CD4-positive, alpha-beta T cell treated with Interleukin-4 for 4 hours (primary cell): ENCODE measurements at places on chromosomes 16 and 17.

DNA sequence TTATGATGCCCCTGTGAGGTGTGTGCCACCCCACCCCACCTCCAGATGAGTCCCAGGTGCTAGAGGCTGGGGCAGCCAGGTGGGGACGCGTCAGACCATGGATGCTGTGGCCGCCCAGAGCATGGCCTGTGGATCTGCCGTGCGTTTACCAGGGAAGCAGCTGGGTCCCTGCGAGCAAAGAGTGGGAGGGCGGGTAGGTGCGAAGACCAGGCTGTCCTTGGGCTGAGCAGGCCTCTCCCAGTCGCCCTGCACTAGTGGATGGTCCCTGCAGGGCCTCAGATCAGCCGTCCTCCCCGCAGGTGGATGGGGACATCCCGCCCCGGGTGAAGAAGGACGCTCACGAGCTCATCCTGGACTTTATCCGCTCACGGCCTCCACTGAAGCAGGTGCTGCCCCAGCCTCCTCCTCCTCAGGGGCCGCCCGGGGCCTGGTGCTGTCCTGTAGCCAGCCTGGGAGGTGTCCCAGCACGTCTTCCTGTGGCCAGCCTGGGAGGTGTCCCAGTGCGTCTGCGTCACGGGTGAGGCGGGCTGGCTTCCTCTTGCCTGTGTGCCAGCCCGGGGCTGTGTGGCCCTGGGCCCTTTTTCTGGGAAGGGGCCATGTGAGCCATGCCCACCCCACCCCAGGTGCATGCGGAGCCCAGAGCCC lies 18.0 kb upstream of the TCF25 start:
- DNase-seq, result no peak

- peak; percentile 30 for DNase-seq
Observed at GRCh38 chr16:70267516-70267915, 15.8 kb upstream of the EXOSC6 start.

DNA sequence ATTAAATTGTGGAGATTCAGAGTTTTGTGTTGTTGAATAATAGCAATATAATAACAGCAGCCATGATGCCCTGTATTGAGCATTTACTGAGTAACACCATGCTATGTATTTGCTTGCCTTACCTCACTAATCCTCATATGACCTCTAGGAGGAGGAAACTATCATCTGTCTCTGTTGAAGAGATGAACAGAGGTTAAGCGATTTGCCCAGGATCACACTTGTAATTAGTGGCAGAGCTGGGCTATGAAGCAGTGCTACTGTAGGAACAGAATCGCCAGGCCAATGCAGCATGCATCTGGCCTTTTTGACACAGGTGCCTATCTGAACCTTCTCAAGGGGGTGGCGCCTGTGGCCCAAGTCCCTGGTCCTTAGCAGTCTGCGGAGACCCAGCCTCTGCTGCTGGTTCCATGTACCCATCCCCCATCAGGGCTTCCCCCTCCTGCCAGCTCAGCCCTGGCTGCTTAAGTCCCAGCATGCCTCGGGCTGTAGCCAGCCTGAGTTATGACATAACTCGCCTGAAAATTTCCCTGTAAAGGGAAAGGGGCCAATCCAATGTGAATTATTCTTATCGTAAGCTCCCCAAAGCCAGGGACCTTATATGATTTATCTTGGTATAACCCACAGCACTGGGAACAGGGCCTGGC lies 50.4 kb upstream of the HS3ST2 start:
- no peak for DNase-seq

DNA sequence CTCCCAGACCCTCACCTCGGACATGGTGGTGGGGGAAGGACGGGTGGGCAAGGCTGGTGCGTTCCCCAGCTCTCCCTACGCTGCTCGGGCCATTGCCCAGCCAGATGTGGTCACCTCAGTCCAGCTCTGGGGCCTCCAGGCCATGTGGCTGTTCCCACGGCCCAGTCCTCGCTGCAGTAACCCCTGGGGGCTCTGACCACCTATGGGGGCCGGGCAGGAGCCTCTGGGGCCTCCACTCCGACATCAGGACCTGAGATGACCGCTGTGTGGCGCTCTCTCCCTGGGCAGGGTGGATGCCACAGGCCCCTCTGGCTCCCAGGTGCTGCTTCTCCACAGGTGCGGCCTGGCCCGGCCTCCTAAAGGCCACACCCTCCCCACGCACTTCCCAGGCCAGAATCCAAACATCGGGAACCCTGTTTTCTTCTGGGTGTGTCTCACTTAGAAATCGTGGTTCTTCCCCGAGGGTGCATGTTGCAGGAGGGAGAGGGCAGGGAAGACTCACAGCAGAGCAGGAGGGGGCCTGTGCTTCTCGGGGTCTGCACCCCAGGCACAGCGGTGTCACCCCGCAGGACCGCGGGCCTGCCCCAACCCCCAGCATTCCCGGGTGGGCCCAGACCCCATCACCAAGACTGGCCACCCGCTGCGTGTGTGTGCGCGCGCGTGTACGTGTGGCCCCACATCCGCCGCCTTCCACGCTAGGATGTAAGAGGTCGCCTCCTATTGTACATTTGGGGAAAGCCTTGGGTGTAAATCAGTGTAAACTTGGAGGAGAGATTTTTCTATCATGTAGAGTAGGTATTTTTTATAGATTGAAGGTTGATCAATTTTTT lies 5.9 kb upstream of the CAPN15 start:
- DNase-seq, result no peak

DNA sequence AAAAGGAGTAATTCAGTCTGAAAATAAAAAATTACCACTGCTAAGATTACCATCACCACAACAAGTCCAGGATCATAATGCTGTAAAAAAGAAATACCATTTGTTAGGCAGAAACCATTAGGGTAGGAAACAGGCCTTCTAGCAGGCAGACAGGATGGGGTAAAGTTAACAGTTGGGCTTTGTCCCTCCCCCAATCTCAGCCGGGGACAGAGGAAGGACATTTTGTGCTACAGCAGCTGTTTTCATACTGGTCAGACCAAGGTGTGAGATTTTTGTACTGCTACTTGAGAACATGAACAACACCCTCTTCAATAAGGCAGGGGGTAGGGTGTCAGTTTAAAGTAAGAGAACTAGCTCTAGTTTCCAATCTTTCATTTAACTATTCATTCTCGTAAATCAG lies 49.2 kb upstream of the ITGA2B start:
- peak; percentile 8 for DNase-seq

DNA sequence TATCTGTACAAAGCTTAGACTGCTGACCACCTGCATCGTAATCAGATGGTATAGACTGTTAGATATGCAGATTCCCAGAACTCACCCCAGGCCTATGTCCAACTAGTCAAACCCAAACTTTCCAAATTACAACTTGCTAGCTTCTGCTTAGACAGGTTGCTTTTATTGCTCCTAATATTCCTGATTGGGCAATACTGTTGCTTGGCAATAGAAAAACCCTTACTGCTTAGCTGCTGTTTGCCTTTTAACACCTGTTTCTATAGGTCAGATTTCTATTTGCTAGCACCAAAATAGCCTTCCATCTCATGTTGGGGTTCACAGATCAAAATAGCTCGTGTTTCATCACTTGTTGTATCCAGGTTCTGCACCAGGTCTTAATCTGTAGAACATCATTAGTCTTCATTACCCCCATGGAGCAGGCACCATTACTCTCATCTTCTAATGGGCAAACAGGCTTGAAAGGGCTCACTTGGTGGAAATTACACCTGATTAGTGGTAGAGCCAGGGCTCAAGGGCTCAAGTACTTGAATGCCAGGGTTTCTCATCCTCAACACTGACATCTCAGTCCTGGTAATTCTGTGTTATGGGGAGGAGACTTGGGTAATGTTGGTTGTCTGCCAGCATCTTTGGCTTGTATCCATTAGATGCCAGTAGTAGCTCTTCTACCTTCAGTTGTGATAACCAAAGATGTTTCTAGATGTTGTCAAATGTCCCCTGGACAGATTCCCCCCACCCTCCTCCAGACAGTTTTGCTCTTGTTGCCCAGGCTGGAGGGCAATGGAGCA lies 2.7 kb downstream of the ZP2 start:
- DNase-seq, result no peak

DNA sequence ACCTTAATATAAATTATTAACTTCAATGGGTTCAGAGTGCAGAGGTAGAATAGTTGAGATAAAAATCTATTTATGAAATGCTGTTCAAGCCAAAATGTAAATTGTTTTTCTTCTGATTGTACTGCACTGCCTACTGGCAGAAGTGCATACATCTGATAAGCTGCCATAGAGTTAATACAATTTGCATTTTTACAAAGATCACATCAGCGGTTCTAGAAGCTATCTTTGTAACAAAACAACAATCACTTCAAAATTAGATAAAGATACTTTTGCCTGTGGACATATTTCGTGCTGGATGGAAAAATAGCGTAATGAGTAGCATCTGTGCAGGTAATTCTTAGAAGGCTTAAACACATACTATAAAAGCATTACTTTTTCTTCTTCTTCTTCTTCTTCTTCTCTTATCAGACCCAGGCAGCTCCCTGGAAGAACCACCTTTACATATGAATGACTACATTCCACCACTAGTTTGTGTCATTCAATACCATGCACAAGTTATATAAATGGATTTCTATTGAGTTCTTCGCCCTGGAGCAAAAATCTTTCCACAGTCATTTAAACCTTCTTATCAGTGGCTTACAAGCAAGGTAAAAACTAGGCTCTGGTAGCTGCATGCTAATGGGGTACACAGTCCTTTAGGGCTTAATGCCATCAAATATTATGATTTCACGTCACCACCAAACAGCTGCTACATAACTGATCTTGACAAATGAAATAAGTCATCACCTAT lies 47.0 kb downstream of the SYNRG start:
- no peak for DNase-seq

DNA sequence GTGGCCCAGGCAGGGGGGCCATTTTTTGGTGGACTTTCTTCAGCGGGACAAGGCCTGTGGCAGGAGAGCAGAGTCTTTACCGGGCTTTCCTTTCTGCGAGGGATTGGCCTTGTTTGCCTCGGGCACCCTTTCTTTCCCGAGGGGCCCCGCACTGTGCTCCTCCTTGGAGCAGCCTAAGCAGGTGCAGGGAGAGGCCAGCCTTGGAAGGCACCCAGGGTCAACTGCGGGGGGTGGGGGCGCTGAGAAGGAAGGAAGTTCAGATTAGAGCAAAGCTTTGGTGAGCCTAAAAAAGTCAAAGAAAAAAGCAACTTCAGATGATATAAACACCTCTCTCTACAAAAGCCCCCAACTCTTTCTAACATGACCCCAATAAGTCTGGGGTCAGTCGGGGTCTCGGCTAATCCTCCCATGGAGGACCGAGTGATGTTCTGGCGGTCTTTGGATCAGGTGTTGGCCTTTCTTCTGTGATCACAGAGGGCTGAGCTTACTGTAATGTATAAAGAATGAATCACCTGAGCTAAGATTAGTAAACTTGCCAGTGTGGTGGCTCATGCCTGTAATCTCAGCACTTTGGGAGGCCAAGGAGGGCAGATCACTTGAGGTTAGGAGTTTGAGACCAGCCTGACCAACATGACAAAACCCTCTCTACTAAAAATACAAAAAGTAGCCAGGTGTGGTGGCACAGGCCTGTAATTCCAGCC lies 63.0 kb downstream of the PGS1 start:
- no peak for DNase-seq

- peak; percentile 90 for DNase-seq
Observed at GRCh38 chr17:17476865-17477467, at the start of gene MED9. Gene MED9 (plus strand): TSS chr17:17477000. CDS start chr17:17477042, 42 bp downstream.

DNA sequence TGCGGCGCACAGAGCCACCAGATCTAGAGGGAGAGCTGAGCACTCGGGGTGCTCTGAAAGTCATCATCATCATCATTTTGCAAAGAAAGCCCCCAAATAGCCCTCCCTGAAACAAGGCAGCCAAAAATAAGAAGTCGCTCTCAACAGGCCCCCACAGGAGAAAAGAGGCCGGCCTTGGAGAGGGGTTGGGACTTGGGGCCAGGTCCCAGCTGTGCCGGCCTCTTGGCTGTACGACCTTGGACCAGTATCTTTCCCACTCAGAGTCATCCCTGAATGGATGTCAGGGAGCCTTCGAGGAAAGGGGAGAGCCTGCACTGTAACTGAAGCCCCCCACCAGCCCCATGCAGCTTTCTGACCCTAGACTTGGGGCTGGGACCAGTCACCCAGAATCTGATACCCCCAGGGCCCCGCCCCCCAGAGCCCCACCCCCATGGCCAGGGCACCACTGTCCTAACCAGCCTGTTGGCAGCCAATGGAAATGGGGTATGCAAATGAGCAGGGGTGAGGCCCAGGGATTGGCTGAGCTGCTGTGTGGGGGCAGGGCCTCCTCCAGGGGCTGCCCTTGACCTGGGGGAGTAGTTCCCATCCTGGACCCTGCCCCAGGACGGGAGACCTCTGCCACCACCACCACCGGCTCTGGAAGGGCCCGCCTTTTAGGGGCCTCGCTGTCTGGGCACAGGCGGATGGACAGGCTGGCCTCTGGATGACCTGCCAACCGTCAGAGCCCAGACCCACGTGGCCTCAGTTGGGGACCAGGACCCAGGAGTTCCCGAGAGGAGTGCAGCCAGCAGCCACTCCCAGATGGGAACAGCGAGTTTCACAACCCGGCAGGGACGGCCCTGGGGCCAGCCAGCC lies 15.4 kb downstream of the ZFPM1 start:
- DNase-seq, result no peak

DNA sequence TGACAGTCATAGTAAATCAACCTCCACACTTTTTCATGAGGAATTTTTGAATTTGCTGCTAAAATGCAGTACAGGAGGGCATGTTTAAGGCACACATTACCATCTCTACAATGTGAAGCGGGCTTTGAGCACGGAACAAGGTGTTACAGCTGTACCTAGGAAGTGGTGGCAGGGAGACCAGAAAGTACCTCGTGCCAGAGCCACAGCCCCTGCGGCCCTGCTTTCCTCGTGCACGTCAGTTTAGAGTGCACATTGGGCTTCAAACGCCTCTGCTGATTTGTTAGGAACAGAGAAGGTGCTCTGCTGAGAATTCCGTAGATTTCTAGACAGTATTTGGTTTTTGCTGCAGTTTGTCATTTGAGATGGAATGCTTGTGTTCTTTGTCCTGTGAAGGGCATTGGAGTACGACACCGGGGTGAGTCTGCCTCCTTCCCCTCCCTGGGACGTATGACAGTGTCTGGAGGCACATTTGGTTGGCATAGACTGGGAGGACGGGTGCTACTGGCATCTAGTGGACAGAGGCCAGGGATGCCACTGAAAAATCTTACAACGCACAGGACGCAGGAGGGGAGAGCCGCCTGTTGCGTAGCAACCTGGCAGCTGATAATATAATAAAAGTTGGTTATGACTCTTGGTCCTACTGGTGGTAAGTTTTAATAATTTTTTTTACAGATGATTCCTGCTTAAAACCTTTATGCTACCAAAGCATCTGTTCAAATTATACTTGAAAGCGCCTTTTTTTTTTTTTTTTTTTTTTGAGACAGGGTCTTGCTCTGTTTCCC lies 9.1 kb downstream of the FOXK2 start:
- DNase-seq, result no peak

DNA sequence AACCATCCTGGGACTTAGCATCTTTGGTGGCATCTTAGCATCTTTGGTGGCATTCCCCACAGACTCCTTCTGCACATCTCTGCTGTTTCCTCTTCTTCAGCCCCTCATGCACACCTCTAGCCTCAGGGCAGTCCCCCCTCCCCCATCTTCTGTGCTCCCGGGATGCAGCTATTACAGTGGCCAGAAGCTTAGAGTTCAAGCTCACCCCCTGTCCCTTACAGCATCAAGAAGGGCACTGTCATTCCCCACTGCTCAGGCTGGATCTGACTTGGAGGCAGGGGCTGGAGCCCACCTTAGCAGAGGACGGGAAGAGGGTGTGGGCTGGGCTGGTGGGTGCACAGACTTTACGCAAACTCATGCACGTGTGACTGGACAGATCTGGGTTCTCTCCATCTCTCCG lies 650 bp downstream of the EPN3 start:
- DNase-seq, result no peak
